Naive thymus-derived CD4-positive, alpha-beta T cell (primary cell): ENCODE measurements at places on chromosomes 4 and X. TPM values are rescaled to one million over a fixed set of nuclear protein-coding genes. Genes with fewer than 3 reads are reported as not detected.

DNA sequence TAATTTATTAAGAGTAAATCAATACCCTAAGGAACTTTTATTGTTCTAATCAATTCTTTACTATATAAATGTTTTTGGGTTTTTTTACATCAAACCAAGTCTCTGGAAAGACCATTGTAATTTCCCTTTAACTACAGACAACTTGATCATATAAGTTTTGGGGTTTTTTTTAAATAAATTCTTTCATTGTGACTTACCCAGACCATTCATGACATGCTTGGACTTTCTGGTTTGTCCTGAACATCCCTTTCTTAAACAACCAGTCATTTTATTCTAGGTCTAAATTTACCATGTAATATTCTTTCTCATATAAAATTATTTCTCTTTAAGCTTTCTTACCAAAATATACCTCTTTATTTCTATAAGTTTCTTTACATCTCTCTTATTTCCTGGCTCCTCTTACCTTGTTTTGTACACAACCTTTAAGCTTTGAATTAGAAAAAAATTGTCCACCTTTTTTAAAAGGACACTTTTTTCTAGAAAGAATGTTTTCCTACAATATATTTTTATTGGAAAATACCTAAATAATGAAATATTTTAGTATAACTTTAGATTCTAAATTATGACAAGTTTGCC lies 8.4 kb downstream of the CNGA1 start:
- DNase-seq = no peak

DNA sequence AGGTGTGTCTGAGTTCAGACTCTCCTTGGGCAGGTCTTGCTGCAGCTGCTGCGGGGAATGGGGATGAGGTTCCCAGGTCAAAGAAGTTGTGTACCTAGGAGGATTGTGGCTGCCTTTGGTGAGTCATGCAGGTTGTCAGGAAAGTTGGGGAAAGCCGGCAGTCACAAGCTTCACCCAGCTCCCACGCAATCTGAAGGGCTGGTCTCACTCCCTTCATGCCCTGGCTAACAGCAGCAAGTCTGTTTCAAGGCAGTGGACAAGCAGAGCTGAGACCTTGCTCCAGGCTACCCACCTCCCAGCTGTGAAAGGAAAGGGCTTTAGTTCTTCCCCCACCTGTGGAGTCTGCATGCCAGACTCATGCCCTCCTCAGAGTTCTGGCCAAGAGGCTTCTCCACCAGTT lies 287.2 kb downstream of the DTHD1 start:
- no peak for DNase-seq

- DNase-seq = no peak
These were observed 891.1 kb upstream of the PCDH7 start for GRCh38 chr4:29829067-29829466.

DNA sequence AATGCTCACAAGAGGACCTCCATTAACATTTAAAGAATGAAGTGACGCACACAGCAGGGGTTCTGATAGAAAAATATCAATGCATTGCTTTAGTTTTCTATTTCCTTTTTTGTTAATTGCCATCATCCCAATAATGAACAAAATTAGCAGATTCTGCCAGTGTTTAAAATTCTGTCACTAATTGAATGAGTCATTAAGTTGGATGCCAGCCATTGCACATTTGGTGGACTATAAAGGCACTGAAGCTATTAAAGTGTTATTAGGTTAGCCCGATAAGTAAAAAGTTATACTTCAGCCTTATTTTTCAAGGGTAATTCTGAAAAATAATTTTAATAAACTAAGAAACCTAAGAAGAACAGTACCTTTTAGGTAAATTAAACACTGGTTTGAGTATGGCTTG lies 53.1 kb downstream of the MAP3K15 start:
- no peak for DNase-seq

Gene PPP2R2C
- total RNA-seq = not detected in 2 replicates
